AML-193 (cell line): ENCODE measurements at places on chromosomes 6 and 20.

GRCh38 chr20:44187054-44187771 is at the start of gene JPH2:
Gene JPH2, minus strand, starts transcription at chr20:44187188. Its CDS starts 483 bp downstream, at chr20:44186705.
- no peak for DNase-seq

- no peak for DNase-seq
Measured at GRCh38 chr6:155444952-155445903, 10.4 kb downstream of the NOX3 start.

GRCh38 chr6:166862287-166862977 is 93.9 kb downstream of the RNASET2 start:
- DNase-seq = no peak

- no peak for DNase-seq
Measured at GRCh38 chr6:11224252-11224965, 8.1 kb downstream of the NEDD9 start.

DNA sequence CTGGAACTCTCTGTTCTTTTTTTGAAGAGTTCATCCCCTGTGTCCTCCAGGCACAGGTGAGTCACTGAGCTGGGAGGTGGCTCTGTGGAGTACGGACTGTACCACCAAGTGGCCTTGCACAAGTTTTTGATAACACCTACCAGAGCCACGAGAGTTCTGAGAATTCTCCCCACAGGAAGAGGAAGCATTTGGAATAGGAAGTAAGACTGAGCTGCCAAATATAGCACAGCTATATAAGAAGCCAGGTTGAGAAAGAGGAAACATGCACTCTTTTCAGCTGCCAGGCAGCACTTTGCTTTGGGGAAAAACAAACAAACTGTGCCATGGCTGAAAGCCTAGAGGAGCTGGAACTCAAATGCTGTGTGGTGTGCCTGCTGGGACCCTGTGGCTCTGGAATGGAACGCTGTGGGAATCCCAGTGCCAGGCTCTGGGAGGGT is 70.8 kb upstream of the RIPOR2 start:
- DNase-seq = peak; percentile 100

DNA sequence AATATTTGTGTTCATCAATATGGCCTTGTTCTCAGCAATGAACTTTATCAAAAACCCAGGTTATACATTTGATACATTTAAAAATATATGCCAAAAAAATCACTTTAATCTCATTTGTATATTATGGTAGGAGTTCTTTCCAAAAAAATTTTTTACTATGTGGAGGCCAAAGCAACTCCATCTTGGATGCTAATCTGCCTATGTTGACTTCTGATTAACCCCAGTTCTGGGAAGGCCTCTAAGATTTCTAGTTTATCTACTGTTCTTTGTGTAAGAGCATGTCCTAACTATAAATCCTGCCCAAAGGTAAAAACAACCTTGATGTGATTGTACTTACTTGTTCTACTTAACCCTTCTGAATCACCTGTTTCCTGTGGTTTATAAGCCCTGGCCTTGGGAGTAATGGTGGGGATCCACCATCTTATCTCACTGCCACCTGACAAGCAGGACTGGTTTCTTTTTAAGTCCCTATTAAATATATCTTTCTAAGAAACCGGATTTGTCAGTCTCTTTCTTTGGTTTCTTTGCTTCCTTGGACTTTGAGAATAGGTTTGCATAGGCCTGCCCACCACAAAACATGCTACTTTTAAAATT is 46.7 kb downstream of the RNGTT start:
- DNase-seq = no peak

GRCh38 chr6:28105245-28105639 is 19.2 kb upstream of the ZSCAN16 start:
- DNase-seq = peak; percentile 77

DNA sequence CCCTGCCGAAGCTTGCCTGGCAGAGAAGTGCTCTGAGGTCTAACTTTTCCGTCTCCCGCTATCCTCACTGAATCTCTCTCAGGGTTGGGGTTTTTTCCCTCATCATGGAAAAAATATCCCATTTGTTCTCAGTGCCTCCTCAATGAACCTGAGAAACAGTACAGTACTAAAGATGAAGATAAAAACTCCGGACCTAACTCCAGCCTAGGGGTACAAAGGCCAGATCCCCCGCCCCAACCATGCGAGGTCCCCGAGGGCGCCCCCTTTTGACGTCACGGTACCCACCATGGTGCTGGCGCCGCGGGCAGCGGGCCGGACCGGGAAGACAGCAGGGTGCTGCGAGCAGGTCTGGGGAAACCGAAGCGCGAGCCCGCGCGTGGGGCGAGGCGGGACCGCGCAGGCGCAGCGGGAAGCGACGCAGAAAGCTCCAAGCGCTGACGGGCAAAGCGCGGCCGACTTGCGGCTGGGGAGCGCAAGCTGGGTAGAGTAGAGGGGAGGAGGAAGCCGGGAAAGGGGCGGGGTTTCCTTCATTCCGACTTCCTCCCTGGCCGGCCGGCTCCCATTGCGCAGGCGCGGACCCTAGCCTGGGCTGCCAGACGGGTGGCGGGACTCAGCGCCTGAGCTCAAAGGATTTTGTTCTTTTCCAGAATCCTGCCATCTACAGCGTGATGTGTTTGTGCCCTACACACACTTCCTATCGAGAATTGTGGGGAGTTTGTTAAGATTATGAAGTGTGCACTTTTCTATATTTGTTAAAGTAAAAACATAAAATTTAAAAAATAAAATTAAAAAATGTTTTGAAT is at the start of gene LSM2:
Gene LSM2, minus strand, starts transcription at position 497 of the 803 bp plus-strand sequence. Its CDS starts 209 bp downstream, at position 288.
- DNase-seq = peak; percentile 98

DNA sequence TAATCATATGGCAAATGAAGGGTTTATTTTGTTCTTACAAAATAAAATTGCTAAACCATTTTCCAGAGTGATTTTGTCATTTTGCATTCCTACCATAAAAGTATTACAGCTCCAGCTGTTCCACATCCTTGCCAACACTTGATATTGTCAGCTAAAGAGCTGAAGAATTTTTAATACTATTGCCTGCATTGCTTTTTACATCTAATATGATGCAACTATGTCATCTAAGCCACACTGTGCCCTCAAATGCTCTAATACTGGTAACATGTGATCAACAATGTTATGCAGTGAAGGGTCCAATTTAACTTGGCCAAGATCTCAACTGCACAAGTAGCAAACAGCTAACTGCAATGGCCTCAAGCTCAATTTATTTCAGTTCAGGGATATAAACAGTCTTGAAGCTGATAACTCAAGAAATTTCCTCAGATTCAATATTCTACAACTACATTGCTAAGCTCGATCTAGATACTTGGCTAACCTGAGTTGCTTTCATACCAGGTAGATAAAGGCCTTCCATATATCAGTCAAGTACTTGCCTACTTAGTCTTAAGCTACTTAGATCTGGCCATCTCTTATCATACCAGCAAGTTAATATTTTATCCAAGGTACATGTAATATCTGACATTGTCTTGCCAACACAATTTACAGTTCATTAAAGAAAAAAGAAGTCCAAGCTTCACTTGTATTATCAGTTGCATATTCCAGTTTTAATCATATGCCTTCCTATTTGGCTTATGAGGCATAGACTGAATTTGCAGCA is 17.0 kb downstream of the AKIRIN2 start:
- no peak for DNase-seq

GRCh38 chr6:7147051-7147671 is 39.4 kb downstream of the RREB1 start:
- DNase-seq = no peak

GRCh38 chr20:56460459-56460858 is 8.0 kb upstream of the RTF2 start:
- DNase-seq = no peak

DNA sequence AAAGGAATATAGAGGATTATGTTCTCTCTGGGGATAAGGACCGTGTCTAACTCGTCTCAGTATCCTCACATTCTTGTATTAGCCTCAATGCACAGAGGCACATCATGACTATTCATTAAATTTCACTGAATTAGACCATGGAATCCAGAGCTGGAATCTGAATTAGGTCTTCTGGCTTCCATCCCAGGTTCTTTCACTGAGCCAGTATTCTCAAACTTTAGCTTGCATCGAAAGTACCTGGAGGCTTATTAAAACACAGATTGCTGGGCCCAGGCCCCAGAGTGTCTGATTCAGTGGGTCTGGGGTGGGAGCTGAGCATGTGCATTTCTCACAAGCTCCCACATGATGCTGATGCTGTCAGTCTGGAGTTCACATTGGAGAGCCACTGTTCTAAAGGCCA is 142.0 kb downstream of the UST start:
- DNase-seq = no peak

GRCh38 chr6:143325379-143326140 is 124.9 kb downstream of the ADAT2 start:
- no peak for DNase-seq

GRCh38 chr20:1619861-1620444 is at the start of gene SIRPB1:
Gene SIRPB1, minus strand, starts transcription at chr20:1620009. Its CDS starts 65 bp downstream, at chr20:1619944.
- DNase-seq = peak; percentile 95

GRCh38 chr6:106959985-106960384 is 14.5 kb downstream of the CD24 start:
- peak; percentile 88 for DNase-seq

- DNase-seq = no peak
Measured at GRCh38 chr20:47086316-47086715, 191.7 kb downstream of the EYA2 start.

- DNase-seq = no peak
Measured at GRCh38 chr6:111845441-111845871, 27.8 kb downstream of the FYN start.

DNA sequence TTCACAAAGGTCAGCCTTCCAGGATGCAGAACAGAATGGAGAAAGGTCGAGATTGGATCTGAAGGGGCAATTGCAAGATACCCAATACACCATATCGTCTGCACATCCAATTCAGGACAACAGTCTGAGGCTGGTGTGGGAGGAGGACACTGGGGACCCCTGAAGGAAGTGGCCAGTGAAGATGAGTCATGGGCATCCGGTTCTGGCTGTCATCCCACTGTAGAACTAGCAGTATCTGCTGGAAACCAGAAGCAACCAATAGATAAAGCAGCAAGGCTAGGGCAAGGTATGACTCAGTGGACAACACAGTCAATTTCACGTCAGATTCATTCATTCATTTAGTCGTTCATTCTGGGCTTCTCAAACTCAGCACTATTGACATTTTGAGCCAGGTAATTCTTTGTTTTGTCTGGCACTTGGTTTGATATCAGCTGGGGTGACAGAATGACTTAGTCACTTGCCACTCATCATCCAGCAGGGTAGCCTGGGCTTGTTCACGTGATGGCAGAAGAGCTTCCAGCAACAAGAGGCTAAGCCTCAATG is 30.3 kb upstream of the SHLD1 start:
- DNase-seq = no peak

DNA sequence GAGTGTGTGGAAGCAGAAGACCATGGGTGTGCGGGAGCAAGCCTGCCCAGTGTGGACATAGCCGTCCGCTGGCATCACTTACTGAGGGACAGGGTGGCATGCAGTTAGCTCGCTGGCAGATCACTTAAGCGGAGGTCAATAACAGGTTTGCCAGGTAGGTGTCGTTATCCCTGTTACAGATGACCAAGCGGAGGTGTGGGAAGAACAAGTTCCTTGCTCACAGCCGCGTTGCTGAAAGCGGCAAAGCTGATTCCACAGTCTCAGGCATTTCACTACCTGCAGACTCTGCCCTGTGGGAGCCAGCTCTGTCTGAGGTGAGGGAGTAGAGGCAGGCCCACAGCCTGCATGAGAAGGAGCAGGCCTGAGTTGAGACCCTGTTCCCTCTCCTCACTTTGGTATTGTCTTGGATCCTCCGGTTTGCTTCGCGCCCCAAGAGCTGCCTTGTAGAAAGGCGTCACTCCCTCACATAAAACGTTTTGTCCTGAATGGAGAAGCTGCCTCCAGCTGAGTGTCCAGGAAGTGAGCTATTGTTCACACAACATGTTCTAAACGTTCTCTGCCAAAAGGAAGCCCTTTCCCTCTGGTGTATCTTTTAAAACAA is 96.9 kb downstream of the TCP11 start:
- no peak for DNase-seq

DNA sequence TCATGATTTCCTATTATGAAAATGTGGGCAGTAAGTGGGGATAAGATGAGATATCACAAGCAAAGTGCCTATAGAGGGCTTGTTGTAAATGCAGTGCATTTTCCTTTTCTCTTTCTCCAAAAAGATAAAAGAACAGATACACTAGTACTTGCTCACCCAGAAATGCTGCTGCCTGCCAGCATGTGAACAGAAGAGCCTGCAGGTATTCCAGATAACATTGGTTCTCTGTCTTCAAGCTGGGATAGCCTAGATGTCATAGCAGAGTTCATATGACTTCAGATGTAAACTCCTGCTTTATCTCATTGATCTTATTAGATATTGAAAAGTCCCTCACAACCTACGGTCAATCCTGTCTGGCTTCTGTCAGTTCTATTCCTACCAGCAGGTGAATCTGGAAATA is 123.7 kb downstream of the TMEM200A start:
- DNase-seq = no peak

DNA sequence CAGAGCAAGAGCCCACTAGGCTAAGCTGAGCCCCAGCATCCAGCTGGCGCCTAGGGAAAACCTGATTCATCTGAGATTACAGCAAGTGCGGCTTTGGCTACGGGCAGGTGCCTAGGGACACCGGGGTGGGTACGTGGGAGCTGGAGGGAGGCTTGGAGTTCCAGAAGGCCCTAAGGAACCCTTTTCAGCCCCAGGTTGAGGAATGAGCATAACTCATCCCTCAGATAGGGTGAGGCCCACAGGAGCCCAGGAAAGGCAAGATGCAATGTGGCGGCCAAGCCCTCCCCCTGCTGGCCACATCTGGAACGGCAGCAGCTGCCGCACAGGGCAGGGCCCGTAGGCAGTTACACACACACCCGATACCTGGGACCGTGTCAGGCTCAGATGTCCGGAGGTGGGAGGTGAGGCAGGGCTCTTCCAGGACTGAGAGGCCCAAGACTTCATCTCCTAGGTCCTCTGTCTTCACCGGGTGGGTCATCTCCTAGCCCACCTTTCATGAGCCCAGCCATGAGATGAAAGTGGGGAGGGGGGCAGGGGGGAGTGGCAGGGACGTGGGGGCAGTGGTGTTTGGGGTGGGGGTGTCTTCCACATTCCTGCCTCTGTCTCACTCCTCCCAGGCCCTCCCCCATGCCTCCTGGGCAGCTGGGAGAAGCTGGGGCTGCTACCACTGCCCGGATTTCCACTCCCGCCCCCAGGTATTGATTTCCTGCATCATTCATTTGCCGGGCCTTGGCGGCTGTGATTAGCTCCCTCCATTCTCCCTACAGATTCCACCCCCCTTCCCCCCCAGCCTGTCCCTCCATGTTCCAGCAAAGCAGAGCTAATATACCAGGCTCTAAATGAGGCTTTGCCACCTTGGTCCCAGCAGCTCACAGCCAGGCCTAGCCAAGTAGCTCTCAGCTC is 5.5 kb downstream of the MDGA1 start:
- DNase-seq = peak; percentile 58

DNA sequence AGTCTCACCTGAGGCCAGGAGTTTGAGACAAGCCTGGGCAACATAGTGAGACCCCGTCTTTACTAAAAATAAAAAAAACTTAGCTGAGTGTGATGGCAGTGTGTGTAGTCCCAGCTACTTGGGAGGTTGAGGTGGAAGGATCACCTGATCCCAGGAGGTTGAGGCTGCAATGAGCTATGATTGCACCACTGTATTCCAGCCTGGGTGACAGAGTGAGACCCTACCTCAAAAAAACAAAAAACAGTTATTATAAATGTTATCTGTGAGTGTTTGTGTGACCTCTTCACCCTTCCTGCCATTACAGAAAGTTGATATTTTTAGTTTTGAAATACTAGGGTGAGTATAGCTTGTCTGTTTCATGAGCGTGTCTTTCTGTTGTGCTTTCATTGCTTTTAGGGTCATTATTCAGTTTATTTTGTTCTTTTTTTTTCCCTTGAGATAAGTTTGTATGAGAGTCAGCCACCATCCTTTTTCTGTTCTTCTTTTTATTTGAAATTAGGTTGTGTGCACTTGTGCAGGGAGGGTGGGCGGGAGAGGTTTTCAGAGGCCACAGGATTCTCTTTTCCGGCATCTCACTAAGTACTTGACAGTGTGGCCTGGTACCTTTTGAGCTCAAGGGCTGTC is 26.2 kb downstream of the CDYL start:
- DNase-seq = no peak
